GM10248 (cell line): ENCODE measurements at places on chromosomes 5 and 9.

DNA sequence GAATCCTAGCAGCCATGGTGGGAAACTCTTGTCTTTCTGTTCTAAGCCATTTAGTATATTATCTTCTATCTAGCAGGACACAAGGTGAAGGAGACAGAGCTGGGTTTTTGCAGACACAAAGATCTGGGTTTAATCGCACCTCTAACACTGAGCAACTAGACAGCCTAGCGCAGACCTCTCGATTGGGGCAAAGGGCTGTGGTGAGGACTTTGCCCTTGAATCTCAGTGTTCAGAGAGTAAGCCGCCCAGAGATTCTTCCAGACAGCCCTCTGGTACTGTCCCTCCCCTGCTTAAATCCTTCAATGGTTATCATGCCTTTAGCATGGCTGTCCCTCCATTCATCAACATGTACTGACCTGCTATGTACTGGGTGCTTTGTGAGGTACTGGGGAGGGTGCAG lies 128.1 kb downstream of the CRB2 start:
- DNase-seq = no peak

GRCh38 chr5:9558319-9558965 lies 12.6 kb upstream of the SEMA5A start:
- DNase-seq = no peak

- no peak for DNase-seq
Observed at GRCh38 chr5:38046103-38046502, 206.3 kb upstream of the GDNF start.

GRCh38 chr9:128362774-128363173 lies 8.4 kb upstream of the URM1 start:
- DNase-seq = no peak

GRCh38 chr9:78590068-78590467 lies 293.1 kb downstream of the PSAT1 start:
- DNase-seq = no peak

DNA sequence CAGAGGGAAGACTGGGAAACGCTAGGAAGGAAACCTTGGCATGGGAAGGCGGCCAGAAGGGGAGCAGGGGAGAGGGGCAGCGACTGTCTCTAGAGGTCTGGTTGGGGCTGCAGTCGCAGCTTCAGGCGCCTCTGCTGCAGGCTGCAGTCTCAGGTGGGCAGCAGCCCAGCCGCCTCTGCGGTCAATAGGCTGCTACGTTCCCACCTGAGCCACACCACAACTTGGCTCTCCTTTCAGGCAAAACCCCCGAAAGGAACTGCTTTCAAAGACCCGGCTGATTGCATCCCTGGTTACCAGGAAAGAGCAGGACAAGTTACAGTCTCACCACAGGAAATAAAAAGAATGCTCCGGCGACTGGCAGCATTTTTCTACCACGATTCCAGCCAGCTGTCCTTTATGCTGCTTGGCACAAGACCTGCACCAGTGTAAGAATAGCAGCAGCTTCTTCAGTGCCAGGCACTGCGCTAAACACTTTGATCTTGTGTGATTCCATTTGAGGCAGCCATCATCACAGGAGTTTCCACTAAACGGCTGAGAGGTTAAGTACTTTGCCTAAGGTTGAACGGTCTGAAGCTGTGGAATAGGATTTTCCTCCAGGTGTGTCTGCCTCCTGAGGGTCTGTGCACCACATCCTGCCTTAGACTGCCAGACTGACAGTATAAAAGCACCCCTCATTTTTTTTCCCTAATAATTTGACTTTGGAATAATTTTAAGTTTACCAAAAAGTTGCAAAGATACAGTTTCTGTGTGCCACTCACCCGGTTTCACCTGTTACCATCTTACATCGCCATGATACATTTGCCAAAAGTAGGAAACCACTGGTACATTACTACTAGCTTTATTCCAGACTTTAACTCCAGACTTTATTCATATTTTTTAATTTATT lies 7.5 kb downstream of the RPS14 start:
- DNase-seq = no peak

DNA sequence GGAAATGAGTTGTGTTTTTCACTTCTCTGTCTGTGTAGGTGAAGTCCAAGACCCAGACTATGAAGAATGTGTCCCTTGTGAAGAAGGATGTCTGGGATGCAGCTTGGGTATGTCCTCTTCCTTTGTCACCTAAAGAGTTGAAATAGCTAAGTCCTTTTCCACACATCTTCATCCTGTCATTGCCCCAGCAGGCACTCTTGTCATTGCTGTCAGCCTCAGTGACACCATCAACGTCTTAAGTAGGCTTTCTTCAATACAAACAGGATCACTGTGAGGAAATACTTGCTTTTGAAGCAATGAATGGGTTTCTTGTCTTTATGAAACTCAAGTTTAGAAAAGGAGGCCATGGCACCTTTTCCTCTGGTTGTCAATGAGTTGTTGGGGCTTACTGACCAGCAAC lies 153.6 kb downstream of the RFK start:
- DNase-seq = no peak

- DNase-seq = peak; percentile 74
Observed at GRCh38 chr5:149434162-149435014, 55.3 kb upstream of the IL17B start.

GRCh38 chr5:51983161-51983560 lies 599.9 kb downstream of the ISL1 start:
- no peak for DNase-seq

DNA sequence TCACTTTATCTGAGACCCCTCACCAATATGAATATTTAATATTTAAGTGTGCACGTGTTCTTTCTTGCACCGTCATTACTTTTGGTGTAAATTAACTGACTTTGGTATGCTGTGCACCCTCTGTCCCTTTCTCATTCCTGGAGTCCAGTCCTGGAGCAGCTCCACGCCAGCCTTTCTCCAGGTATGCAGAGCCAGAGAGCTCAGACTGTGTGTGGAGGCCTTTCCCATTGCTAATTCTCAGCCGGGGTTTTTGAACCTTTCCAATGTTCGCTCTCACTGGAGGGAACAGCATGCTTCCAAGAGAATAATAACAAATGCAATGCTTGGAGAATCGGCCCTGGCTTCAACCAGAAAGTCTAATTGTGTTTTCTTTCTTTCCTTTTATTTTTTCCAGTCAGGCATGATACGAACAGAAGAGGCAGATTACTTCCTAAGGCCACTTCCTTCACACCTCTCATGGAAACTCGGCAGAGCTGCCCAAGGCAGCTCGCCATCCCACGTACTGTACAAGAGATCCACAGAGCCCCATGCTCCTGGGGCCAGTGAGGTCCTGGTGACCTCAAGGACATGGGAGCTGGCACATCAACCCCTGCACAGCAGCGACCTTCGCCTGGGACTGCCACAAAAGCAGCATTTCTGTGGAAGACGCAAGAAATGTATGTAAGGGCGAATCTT lies 41.7 kb downstream of the ADAMTS16 start:
- no peak for DNase-seq
